Kidney epithelial cell (primary cell): ENCODE measurements at places on chromosomes 7 and 10. TPM values are rescaled to one million over a fixed set of nuclear protein-coding genes. Genes with fewer than 3 reads are reported as not detected.

Gene RNF32
- total RNA-seq, result 0.62 and 0.75 TPM in 2 replicates

Gene TMEM273
- total RNA-seq, result 0.42 and 6.3 TPM in 2 replicates

GRCh38 chr10:68471063-68471585 is 649 bp downstream of the DNA2 start:
- no peak for DNase-seq

DNA sequence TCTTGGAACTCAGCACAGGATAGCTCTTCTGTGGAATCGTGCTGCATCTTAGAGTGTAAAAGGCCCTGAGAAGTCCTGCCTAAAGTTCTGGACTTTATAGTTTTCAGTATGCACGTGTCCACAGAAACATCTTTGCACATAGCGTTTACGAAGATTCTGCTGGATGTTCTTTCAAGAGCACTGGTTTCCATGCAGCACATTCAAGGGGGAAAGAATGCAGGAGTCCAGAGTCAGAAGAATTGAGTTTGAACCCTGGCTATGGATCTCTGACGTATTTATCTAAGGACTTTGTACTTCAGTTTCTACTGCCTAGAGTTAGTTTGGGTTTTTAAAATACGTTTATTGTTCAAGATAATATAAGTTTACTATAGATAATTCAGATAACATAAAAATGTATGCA is 282.8 kb upstream of the ZMIZ1 start:
- DNase-seq, result no peak

- DNase-seq, result no peak
Observed at GRCh38 chr7:81715984-81716588, 53.8 kb downstream of the HGF start.

DNA sequence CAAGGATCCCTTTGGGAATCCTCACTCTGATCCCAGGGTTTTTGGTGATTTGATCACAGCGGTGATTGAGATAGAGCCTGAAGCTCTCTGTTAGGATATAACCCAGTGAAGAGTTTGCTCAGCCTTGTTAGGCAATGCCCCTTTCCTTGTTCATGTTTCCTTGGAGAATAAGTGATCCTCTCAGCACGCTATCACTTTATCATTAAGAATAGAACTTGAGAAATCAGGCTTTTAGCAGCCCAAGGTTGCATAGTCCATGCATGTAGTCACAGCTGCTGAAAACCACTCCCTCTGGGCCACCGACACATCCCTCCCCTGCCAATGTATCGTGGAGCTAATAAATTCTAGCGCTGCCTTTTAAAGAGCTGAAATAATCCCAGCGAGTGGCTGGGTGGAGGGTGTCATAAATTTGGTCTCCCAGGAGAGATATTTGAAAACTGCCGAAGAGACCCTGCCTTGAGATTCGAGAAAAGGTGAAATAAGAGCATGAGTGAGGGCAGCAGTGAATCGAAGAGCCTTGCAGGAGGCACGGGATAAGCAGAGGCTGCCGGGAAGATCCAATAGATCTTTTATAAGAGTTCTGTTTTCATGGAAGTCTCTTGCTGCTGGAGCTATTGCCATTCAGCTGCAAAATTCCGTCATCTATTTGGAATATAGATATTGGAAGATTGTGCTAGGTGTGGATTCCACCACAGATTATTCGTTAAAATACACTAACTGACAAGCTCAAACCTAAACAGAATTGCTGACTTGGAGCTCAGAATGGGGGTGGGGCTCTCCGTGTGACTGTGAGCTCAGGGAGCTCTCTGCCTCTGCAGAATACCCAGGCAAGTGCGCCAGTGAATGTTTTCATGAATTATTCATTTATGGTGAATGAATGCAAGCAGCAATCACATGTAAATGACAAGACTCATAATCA is 249.8 kb downstream of the TRIL start:
- no peak for DNase-seq
